ENCODE measurements at places on chromosomes 12 and 14.

DNA sequence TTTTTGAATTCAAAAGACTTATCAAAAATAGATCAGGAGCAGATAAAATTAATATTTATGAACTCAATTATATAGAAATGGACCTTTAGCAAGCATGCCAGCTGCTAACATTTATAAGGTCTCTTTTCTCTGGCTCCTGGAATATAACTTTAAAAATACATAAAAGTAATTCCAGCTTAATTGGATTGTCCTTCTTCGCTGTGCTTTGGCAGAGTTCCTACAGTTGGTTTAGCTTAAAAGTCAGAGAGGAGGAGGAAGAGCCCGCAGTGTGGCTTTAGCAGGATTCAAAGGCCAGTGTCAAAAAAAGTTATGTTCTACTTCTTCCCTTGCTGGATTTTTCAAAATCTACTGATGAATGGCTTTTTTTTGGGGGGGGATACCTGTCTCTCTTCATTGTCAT, 1484.9 kb upstream of the TMEM132C start:
- no peak for DNase-seq

- no peak for DNase-seq
These were observed 3.6 kb downstream of the SLC48A1 start for GRCh38 chr12:47776471-47777143.

GRCh38 chr12:110639336-110640141, 25.6 kb downstream of the TCTN1 start:
- no peak for DNase-seq

DNA sequence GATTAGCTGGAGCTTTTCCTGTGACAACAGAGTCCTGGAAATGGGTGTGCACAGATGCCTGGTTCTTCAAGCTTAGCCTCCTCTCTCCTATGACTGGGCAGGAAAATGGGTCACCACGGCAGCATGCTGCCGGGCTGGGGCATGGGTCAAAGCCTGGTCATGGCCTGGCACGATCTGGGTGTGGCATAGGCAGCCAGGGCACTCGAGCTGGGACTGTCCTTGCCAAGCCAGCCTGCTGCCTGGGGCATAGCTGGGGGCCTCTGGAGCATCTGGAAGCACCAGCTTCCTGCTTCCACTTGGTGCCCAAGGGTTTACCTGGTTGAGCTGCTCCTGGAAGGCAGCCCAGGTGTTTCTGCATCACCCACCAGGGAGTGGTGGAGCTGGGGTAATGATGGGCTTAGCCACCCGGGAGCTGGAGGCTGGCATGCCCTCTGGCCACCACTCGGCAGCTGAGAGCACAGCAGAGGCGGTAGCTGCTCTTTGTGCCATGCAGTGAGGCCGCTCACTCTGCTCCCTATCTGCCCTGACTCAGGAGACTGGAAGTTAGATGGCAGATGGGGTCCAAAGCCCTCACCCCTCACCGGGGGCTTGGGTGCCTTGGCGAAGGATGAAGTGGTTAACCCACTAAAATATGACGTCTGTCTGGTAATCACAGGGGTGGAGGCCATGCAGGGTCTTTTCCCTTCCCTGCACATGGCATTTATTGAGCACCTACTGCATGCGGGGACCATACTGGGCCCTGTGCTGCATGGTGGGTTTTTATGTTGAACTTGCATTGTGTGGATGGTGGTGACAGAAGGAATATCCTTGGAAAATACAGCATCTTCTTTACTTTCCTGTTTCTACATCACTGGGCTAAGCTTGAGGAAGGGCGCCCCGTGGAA, 1.7 kb downstream of the OTUB2 start:
- DNase-seq = no peak

DNA sequence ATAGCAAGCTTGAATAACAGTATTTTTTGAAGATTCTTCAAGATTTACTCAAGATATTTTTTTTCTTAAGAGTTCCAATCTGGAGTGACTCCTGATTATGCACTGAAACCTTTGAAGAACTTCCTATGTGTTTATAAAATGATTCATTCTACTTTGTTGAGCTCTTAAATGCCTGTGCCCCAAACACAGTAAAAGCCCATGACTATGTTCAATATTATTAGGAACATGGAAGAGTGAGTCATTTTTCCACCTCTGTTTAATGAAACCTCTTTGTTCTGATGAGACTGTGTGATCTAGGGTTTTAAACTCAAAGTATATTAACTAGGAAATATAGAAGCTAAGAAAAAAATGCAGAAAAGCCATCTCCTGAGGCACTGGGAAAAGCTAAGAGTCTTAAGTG, 415.0 kb upstream of the FBXO33 start:
- DNase-seq = no peak

DNA sequence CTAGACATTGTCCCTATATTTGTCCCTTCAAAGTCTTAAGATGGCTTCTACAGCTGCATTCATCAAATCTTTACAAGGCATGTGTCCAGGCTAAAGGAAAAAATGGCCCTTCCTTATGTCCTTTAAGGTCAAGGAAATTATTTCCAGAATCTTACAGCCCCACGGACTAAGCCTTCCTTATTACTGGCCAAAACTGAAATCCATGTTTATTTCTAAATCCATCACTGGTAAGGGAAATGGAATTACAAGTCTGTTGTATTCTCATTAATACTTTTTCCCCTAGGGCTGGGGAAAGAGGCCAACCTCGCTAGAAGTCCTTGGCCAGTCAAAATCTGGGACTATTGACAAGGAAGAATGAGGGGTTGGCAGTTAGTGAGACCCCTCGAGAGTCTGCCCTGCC, 252.5 kb downstream of the TMEM132C start:
- DNase-seq = no peak

DNA sequence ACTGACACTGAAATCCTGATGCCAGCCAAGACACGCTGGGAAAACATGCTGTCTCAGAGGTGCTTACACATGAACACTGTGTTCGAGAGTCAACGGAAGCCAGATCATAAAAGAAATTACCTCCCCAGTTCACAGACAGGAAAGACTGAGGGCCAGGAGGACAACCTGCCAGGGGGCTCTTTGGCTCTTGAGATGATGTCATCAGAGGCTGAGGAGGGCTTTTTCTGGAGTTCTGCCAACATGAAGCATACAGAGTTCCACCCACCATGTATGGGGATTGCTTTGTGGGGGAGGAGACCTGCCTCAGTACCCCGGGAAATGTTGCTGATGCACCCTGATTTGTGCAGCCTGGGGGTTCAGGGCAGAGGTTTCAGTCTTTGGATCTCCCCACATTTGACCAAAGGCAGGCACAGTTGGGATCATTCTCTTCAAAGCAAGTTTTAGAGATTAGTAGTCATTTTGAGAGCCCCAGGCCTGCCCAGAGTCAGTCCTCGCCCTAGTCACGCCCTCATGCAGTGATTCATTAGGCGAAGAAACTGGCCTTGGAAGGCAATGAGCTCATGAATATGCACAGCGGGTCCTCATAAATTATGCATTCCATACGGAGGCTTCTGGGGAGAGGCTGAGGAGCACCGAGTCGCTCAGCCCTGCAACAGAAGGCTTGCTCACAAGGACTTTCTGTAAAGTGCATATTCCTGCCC, 34.9 kb upstream of the EML1 start:
- no peak for DNase-seq

DNA sequence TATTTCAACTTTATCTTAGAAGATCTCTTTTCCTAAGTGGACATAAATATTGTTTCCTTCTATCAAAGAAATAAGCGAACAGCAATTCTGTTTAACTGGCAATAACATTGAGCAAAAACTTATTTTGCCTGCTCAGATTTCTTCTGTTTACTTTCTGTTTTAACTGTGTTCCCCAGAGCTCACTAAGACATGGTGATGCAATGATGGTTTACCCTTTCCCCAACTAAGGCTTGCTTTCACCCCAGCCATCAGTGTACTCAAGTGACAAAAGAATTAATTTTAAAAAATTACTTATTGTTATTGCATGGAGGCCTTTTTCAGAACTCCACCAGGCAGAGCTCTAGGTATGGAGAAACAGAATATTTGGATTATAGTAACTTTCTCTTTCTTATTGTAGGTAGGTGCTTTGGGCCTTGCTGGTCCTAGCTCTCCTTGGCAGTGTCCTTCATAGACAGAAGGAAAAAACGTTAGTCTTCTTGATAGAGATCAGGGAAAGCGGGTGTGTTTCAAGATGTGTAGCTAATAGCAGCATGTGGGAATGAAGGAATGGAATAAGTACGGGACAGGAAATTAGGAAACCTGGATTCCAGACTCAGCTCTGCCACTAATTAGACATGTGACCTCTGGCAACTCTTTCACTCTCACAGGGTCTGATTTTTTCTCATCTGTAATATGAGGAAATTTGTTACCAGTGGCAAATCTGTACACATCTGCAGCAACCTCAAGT, 14.6 kb upstream of the DDHD1 start:
- no peak for DNase-seq

- no peak for DNase-seq
These were observed 80.4 kb downstream of the DAAM1 start for GRCh38 chr14:59268858-59269257.

- DNase-seq = no peak
These were observed 148.1 kb upstream of the C14orf180 start for GRCh38 chr14:104431351-104431928.

DNA sequence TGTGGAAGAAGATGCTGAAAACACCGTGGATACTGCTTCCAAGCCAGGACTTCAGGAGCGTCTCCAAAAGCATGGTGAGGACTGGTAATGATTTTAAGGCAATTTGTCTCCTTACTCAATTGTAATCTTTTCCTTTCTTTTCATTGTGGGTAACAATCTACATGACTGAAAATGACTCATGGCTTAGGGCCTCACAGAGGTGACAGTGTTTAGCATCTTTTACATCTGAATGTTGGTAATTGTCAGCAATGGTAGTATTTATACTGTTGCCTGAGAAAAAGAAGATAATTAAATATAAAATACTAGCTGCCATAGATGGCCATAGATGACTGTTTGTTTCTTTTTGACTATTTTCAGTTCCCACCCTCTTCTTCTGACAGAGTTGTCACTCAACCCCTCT, 31.6 kb downstream of the TULP3 start:
- no peak for DNase-seq

DNA sequence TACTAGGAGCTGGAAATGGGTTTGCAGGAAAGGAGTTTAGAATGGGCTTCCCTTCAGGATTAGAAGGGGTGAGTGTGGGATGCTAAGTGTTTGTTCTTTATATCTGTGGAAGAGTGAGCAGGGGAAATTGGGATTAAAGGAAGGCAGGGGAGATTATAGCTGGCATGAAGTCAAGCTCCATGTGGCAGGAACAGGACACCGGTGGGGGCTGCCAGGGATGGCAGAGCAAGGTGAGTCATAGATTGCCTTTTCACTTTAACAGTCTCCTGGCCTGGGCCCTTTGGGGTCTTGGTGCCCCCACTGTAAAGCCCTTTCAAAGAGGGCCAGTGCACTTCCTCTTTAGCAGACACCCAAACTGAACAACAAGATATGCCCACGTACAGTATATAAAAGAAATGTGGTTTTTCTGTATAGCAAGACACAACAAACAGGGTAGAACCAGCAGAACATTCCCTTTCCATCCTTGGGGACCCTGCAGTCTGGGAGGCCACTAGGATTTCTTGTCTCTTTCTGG, 23.1 kb upstream of the FBXO21 start:
- no peak for DNase-seq

DNA sequence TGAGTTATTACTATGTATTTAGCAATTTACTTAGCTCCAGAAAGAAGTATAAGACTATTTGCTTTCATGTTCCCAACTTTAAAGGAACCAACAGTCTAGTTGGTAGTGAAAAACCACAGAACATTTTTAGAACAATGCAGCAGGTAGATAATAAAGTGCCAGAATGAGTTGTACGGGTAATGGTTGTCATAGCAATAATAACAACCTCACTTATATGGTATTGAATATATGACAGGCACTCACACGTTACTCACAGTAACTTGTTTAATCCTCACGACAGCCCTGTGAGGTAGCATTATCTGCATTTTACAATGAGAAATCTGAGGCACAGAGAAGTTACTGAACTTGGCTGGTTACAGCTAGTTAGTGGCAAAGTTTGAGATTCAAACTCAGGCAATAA, 10.6 kb upstream of the GAPDH start:
- no peak for DNase-seq

DNA sequence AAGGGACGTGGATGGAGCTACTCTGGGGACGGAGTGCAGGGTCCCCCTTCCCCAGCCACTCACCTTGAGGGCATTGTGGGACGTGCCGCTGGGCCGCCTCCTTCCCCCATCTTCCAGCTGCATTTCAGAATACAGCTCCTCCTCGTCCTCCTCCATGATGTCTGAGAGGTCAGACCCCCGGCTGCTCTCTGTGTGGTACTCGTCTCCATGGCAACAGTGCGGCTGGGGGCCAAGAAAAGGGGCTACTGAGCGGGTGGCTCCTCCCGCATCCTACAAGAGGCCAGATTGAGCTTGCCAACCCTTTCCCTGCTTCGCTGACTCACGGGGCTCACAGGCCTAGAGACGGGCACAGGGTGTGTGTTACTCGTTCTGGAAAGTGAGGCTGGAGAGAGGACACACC, 90.4 kb downstream of the PIWIL1 start:
- no peak for DNase-seq

DNA sequence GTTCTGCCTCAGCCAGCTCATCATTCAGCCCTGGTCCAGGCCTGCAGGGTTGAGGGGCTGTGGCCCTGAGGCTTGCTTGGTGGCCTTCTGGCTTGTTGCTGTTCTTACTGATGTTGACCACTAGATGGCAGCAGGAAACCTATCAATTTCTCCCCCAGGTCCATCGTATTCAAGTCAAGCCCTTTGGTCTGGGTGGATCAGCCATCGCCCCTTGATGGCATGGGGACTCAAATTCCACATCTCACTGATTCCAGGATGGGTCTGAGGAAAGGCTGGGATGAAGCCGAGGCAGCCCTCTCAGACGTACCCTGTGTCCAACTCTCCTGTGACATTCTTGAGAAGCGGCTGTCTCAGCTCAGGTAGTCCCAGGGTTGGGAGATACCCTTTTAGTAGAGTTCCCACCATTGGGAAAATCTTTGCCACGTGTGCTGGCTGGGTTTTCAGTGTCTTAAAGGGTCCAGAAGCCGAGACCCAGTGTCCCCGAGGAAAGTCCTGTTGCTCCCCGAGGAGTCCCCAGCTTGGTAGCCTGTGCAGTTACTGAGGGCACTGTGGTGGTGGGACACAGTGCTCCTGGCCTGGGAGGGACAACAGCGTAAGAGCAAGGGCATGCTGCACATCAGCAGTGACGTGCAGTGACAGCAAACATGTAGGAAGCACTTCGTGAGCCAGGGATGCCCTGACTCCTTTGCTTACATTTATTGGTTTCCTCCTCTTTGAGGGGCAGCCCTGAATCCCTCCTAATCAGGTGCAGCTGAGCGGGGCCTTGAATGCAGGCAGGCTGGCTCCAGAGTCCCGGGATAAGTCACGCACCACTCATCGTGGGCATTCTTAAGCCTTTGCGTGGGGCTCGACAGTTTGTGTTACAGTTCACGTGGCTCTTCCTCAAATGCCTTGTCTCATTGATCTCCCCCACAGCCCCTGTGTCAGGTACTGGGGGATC, 58.6 kb downstream of the TSPAN9 start:
- DNase-seq = no peak

GRCh38 chr12:109600481-109600880, 26.9 kb downstream of the MVK start:
- no peak for DNase-seq

- DNase-seq = no peak
These were observed 48.3 kb downstream of the MVK start for GRCh38 chr12:109621901-109622364.

Data from left hindlimb (tissue), 1 donor.